GM13976 (cell line): ENCODE measurements at places on chromosomes 13 and 19.
A peak's percentile ranks its signal among the peaks of the same experiment; 100 is the strongest.

DNA sequence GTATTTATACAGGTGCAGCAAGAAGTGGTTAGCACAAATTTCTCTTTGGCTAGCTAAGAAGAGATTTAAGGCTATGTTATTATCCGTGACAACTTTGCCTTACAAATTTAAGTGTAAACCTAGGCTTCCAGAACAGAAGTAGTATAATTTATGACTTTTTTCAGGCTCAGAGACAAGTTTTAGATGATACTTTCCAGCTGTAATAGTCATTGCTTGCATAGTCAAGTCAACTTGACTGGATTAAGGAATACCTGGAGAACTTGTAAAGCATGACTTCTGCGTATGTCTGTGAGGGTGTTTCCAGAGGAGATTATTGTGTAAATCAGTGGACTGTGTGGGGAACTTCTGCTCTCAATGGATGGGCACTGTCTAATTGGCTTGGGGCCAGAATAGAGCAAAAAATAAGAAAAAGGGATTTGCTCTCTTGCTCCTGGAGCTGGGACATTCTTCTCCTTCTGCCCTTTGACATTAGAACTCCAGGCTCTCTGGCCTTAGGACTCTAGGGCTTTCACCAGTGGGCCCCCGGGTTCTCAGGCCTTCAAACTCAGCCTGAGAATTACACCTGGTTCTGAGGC, 33.0 kb downstream of the CYSLTR2 start:
- no peak for DNase-seq

- no peak for DNase-seq
Measured at GRCh38 chr13:34431827-34432581, 510.1 kb upstream of the NBEA start.

DNA sequence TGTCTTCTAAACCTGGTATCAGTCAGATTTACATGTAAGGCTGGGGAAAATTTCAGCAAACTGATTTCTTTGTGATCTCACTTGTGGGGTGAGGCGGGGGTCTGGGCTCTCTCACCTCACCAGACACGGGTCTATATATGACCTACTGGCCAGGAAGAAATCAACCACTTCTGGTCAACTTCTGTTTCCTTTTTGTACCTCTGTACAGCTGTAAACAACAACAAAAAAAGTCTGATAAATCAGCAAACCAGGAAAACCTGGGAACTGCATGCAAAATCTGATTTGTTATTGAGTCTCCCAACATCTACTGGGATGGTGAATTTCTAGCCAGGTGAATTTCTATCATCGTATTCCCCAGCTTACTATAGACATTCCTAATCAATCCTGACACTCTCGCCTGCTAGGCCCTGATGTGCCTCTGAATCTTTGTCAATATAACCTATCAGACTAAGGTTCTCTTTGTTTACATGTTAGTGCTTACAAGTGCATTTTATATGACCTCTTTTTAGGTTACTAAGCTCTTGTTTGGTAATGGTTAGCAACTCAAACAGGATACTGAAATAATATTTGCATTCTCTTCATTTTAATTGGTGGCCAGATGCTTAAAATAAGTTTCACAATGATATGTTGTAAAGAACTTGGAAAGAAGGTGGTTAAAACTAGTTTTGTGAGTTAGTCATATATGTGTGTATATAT, 77.7 kb downstream of the LRRC63 start:
- no peak for DNase-seq

DNA sequence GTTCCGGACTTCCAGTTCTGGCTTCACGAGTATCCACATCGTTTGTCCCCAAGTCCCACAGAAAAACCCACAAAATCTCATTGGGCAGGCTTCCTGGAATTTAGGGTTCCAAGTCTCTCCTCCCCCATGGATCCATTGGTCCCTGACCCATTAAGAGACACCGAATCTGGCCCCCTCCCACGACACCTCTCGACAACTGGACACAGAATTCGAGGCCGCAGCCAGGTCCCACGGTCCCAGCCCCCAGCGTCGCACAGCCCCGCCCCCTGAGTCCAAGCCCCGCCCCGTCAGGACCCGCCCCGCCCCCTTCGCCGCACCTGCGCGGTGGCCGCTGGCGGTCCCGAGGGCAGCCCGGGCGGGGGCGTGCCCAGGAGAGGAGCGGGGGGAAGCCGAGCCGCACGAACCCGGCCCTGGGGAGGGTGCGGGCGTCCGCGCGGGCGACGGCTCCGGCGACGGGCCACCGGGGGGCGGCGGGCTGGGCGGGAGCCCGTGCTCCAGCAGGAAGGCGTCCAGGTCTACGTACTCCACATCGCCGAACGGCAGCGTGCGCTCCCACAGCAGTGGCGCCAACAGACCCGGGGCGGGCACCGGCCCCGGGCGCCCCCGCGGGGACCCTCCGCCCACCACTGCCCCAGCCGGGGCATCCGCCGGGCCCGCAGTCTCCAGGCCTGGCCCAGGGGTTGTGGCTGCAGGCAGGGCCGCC, 1.8 kb downstream of the DBP start:
- peak; percentile 90 for DNase-seq

GRCh38 chr13:58620176-58620575, 988.6 kb downstream of the PCDH17 start:
- DNase-seq = no peak

GRCh38 chr13:21176982-21177284, 475 bp downstream of the MRPL57 start:
- no peak for DNase-seq

DNA sequence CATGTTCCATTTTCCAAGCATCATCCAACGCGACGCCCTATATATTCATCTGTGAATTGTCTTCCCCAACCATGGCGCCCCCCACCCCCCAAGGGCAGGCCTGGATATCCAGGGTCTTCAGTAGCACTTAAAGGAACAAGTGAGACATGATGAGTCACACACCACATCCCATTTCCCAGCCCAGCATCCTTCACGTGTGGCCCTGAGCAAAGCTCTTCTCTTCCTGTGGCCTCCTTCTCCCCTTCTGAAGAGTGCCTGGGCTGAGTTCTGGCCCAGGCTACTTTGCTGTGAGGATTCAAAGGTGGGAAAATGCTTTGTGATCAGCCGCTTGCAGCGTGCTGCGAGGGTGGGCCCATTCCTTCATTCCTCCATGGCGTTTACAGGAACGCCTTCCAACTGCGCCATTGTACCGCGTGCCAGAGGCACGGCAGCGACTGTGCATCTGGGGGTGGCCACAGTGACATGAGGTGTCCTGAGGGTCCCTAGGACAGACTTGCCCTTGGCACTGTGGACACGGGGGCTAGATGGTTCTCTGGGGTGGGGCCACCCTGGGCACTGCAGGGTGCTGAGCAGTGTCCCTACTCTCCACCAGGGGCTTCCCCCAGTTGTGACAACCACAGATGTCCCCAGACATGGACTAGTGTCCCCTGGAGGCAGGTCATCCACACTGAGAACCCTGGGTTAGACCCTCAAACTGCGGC, 11.7 kb downstream of the PLIN4 start:
- no peak for DNase-seq

GRCh38 chr19:18798384-18799352, 7.6 kb upstream of the COMP start:
- DNase-seq = no peak

- DNase-seq = no peak
Measured at GRCh38 chr13:89577301-89577700, 1770.2 kb upstream of the MIR17HG start.

- DNase-seq = no peak
Measured at GRCh38 chr19:47253467-47253881, 2.9 kb upstream of the CCDC9 start.

DNA sequence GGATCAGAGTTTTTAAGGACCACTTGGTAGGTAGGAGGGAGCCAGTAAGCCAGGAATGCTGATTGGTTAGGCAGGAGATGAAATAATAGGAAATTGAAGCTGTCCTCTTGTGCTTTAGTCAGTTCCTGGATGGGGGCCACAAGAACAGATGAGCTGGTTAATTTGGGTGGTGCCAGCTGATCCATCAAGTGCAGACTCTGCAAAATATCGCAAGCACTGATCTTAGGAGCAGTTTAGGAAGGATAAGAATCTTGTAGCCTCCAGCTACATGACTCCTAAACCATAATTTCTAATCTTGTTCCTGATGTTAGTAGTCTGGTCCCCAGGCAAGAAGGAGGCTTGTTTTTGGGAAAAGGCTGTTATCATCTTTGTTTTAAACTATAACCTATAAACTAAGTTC, 117.9 kb upstream of the GPR12 start:
- no peak for DNase-seq

- DNase-seq = no peak
Measured at GRCh38 chr13:53474878-53475277, 446.3 kb downstream of the OLFM4 start.

- no peak for DNase-seq
Measured at GRCh38 chr19:40589591-40590429, 11.4 kb upstream of the LTBP4 start.

- no peak for DNase-seq
Measured at GRCh38 chr19:17915940-17916593, 16.7 kb upstream of the CCDC124 start.

- no peak for DNase-seq
Measured at GRCh38 chr13:76769271-76769791, 116.9 kb downstream of the KCTD12 start.

DNA sequence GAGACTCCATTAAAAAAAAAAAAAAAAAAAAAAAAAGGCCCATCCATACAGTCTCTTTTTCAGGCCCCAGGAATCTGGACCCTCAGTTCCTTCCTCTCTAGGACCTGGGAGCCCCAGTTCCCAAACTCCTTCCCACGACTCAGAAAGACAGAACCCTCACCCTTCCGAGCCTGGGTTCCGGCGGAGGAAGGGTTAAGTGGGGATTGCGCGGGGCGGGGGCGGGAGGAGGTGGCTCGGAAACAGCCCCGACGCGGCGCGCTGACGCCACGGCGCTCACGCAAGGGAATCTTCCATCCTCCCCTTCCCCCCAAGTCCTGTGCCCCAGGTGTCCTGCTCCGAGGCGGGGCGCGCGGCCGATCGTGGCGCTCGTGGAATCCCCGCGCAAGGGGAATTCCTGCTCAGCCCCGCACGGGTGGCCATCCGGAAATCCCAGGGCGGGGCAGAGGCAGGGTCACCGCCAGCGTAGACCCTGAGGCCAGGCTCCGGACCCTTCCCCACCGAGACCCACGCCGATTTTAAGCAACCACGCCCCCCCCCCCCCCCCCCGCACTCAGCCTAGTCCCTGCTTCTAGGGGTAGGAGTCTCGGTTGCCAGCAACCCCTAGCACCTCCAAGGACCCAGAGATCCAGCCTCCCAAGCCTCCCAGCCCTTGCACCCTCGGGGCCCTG, 659 bp downstream of the NFKBID start:
- DNase-seq = peak; percentile 94

- no peak for DNase-seq
Measured at GRCh38 chr13:80755910-80756309, 415.0 kb upstream of the SPRY2 start.

DNA sequence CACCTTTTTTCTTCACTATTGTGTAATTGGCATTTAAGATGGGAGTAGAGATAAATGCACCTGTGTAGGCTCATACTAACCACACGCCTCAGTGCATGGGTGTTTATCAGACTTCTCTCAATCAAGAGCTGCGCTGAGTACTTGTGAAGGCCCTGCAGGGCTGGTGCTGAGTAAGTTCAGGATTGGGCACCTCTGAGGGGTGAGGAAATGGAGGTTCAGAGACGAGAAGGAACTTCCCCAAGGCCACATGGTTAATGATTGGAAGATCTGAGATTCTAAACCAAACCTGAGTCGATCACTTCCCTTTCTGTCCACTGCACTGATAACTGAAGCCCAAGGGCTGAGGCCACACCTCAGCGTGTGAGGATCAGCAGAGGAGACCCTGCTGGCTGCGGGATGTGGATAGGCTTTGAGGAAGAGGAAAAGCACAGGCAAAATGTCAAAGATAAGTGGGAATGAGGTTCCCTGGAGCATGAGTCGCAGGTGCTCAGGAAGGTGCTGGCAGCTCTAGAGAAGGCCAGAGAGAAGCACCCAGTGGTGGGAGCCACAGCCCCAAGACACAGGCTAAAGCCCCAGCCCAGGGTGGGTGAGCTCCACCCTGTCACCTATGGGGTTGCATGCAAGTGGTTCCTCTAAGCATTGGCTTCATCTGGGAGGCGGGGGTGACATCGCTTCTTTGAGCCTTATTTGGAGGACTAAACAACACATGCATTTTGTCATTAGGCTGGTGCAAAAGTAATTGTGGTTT, 32.3 kb upstream of the GJB6 start:
- no peak for DNase-seq

DNA sequence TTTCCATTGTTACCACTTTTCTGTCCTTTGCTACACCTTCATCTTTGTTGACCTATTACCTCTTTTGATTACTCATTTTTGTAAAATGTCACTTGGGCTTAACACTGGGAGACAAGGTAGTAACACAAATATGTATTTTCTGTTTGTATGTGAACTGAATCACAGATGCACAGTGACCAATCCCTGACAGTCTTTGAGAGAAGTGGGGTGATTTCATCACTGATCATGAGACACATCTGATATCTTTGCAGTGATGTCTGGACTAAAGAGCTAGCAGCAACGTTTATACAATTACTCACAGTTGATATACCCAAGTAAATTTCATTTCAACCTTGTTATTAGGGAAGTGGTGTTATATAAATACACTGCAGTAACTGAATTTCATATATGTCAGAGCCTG, 1397.4 kb upstream of the SPRY2 start:
- DNase-seq = no peak

GRCh38 chr13:79560954-79561353, 80.0 kb downstream of the NDFIP2 start:
- DNase-seq = no peak

- peak; percentile 84 for DNase-seq
Measured at GRCh38 chr19:632579-633067, 714 bp downstream of the POLRMT start.

- no peak for DNase-seq
Measured at GRCh38 chr13:103142151-103142550, 75.9 kb upstream of the SLC10A2 start.

DNA sequence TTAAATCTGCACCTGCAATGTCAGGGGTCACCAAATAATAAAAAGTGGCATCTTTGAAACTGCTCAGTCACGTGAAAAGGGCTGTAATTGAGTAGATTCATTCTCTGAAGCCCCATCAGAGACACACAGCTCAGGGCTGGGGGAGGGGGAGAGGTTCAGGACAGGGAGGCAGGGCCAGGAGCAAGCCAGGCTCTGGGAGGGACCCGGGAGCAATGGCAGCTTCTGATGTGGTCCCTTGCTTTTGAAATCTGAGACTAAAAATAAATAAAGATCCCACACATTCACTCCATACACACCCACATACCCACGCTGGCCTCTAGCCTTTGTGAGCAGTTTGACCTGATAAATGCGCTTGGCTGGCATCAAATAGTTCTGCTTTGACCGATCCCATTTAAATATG, 32.8 kb downstream of the GSX1 start:
- no peak for DNase-seq
